ENCODE measurements at places on chromosomes 2 and 18. TPM values are rescaled to one million over a fixed set of nuclear protein-coding genes. Genes with fewer than 3 reads are reported as not detected.

DNA sequence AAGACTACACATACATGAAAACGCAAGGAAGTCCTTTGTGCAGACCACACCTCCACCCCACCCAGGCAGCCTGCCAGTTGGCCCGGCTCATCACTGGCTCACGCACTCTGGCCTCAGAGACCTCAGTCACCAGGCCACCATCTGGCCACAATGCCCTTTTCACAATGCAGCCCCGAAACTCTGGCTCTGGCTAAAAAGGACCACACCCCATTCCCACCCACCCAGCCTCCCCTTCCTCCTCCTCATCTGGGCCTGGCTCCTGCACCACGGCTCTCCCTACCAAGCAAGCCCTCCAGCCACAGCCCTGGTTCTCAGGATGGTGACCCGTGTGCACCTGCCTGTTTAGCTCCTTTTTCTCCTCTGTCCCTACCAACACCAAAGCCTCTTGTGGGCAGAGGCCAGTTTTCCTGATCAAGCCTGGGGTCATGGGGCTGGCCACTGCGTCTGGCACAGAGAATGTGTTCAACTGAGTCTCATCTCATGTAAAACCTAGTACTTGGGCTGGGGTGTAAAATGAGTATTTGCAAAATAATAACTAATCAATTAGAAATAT lies 7.4 kb downstream of the HDAC4 start:
- DNase-seq, result no peak

The PELI1 gene
- polyA plus RNA-seq, result 8.3 TPM

DNA sequence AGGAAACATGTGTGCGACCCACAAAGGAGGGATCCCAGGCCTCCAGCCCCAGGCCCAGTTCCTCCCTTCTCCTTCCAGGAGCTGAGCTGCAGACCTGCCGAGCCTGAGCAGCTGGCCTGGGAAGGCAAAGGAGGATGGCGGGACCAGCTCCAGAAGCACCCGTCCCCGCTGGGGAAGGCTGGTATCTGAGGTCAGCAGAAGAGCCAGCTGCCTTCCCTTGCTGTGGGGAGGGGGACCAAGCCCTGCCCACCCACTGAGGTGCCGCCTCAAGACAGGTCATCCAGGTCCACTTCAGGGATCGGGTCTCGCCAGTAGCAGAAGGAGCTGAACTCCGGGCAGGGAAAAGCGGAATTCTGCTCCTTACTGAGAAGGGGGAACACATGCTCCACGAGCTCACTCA lies 73.2 kb downstream of the EMILIN2 start:
- DNase-seq, result no peak

DNA sequence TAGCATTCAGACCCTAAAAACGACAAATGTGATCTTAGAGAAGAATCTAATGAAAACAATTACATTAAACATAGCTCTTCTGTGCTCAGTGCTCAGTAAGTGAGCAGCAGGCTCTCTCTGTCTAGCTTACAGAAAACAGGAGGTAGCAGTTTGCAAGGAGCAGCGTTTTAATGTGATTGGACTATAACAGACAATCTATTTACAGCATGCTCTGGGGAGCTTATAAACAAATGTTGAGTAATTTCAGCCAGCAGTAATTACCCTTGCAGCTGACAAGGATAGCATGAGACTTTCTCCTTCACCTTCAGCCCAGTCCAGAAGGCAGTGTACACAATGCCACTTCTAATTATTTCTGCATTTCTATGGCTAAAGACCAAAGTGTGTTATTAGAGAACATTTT lies 270.4 kb downstream of the FIGN start:
- DNase-seq, result no peak

- DNase-seq, result peak; percentile 51
Measured at GRCh38 chr2:220077488-220077887, 450.1 kb downstream of the SLC4A3 start.

DNA sequence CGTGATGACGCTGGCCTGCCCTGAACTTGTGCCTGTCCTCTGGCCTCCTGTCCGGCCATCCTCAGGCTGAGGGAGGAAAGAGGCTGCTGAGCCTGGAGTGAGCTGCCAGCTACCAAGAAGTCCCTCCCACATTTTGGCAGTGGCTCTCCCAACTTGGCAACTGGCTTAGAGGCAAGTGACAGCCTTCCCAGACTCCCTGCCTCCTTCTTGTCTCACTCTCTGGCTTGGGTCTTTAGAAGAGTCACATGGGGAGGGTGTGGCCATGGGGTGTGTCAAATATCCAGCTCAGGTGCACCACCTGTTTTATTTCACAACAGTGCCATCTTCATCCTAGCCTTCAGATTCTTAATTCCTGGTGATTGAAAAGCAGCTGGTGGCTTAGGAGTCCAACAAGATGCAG lies 222.9 kb downstream of the PRKCE start:
- no peak for DNase-seq

DNA sequence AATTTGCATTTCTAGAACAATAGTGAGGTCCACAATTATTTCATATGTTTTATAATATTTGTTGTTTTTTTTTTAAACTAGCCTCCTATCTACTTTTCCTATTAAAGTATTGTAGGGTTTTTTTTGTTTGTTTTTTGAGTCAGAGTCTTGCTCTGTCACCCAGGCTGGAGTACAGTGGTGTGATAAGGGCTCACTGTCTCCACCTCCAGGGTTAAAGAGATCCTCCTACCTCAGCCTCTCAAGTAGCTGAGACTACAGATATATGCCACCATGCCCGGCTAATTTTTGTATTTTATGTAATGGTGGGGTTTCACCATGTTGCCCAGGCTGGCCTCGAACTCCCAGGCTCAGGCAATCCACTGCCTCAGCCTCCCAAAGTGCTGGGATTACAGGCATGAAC lies 122.5 kb downstream of the SLC39A10 start:
- DNase-seq, result no peak

GRCh38 chr2:234949762-234950434 lies 1.9 kb upstream of the SH3BP4 start:
- DNase-seq, result peak; percentile 99

DNA sequence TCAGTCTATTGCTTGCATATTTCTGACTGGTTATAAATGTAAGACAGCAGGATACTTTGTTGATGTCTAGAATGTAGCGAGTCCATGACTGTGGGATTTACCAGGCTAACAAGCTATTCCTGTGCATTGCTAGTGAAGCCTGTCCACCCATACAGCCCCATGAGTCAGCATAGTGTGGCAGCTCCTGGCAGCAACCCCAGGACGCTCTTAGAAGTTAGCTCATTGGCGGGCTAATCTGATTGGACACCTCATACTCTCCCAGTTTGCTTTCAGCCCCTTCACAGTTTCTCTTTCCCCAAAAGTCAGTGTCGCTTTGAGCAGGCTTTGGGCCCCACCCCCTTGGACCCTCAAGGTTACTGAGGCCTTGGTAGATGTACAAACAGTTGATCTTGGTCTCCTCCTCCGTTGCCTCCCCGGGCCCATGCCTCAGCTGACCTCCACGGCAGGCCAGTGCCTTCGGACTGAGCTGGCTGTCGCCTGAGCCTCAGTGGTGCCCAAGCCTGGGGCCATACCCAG lies 48.0 kb downstream of the COA5 start:
- DNase-seq, result peak; percentile 52

DNA sequence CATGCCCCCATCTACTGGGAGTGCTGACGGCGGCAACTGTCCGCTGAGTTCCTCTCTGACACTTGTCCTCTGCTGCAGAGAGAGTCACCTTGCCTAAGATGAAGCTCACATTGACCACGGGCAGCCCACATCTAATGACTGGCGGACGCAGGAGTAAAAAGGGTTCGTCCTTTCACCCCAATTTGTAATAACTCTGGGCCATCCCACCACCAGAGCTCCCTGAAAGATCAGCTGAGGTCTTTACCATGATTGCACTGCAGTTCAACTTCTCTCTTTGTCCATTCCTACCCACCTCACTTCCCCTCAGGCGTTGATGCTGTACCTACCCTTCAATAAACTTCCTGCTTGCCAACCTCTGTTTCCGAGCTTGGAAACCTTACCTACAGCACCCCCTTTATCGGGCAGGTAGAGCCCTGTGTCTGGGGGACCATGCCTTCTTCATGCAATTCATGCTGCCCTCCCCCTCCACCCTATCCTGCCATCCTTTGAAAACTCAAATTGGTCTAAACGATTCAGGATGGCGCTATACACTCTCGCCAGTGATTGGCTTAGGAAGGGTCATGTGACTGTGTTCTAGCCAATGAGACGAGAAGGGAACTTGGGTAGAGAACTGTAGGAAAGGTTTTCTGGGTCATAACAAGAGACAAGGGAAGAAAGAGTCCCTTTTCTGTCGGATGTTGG lies 10.3 kb upstream of the B3GNT2 start:
- DNase-seq, result no peak
